ENCODE measurements at places on chromosomes 7 and 10. TPM values are rescaled to one million over a fixed set of nuclear protein-coding genes. Genes with fewer than 3 reads are reported as not detected.
A peak's percentile ranks its signal among the peaks of the same experiment; 100 is the strongest.

Gene YWHAG
- 106 TPM for total RNA-seq

DNA sequence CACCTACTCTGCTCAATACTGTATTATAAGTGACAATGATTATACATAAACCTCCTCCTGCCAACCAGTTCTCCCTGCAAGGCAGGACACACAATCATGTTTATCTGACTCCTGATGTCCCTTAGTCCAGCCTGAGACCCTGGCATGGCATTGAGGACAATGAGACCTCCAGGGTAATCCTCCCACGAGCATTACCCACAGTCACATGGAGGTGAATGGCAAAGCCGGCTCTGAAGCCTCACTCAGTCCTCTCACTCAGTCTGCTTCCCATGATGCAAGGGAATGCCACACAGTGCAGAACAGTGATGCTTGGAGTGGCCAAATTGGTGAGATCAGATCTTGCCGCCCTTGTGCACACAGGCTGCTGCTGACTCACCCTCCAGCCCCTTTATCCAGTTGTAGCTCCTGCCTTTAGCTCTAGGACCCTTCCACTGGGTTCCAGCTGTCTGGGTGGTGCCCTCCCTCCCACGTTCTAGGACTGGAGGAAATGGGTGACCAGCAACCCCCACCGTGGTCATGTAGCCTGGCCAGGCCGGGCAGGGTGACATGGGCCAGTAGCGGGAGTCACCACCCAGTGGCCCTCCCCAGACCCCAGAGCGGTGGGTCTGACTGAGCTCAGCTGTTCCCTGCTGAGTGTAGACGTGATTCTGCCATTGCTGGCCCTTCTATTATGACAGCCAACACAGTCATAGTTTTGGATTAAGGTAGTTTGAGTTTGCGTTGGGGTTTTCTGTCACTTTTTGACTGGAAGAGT, 5.5 kb upstream of the ADCY1 start:
- DNase-seq, result no peak
- H3K27me3 ChIP-seq, result peaks cover 32% of the 10 kb centered on the region
- no peaks in the 10 kb centered on the region for H3K36me3 ChIP-seq
- no peak overlapping the region for H3K4me3 ChIP-seq
- H3K4me1 ChIP-seq, result no peaks in the 10 kb centered on the region

Gene OR9A2
- total RNA-seq, result not detected

GRCh38 chr10:67883710-67884312, 645 bp upstream of the SIRT1 start:
- no peaks in the 10 kb centered on the region for H3K36me3 ChIP-seq
- DNase-seq, result no peak
- no peaks in the 10 kb centered on the region for H3K27me3 ChIP-seq
- H3K27ac ChIP-seq, result peak overlapping the region; percentile 93

Gene UNC5B
- 15.5 TPM for total RNA-seq

Gene NME8
- total RNA-seq, result not detected

DNA sequence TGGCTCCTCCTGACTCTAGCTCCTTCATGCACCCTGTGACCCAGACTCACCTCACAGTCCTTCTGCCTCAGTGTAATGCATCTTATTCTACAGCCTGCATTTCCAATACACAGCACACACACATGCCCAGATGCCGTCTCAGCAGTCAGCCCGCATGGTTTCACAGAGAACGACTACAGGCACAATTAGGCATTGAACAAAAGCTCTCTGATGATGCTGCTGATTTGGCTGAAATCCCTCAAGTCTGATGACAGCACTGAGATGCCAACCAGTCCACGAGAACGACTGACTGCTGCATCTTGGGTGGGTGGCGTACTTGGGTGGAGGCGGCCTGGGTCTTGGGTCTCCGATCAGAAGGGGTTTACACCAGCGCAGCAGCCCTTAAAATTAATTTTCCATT, 200.4 kb downstream of the TAX1BP1 start:
- H3K36me3 ChIP-seq, result no peaks in the 10 kb centered on the region
- H3K27me3 ChIP-seq, result no peaks in the 10 kb centered on the region
- no peaks in the 10 kb centered on the region for H3K4me1 ChIP-seq
- H3K27ac ChIP-seq, result no peak overlapping the region
- H3K4me3 ChIP-seq, result no peak overlapping the region

Data from hepatocyte (in vitro differentiated cells).